EL (cell line): ENCODE measurements at places on chromosomes 1 and 21.

- no peak for DNase-seq
These were observed 3.9 kb upstream of the KRTAP10-6 start for GRCh38 chr21:44596068-44596725.

GRCh38 chr1:229691362-229691761 is 65.3 kb downstream of the URB2 start:
- no peak for DNase-seq

GRCh38 chr1:169109561-169110134 is 3.2 kb downstream of the ATP1B1 start:
- peak; percentile 85 for DNase-seq

- DNase-seq = peak; percentile 79
These were observed 53.8 kb downstream of the STUM start for GRCh38 chr1:226602186-226603021.

- DNase-seq = no peak
These were observed 31.6 kb downstream of the VWA5B1 start for GRCh38 chr1:20322081-20322824.

GRCh38 chr1:32773764-32774463 is 43.2 kb downstream of the YARS1 start:
- DNase-seq = no peak

DNA sequence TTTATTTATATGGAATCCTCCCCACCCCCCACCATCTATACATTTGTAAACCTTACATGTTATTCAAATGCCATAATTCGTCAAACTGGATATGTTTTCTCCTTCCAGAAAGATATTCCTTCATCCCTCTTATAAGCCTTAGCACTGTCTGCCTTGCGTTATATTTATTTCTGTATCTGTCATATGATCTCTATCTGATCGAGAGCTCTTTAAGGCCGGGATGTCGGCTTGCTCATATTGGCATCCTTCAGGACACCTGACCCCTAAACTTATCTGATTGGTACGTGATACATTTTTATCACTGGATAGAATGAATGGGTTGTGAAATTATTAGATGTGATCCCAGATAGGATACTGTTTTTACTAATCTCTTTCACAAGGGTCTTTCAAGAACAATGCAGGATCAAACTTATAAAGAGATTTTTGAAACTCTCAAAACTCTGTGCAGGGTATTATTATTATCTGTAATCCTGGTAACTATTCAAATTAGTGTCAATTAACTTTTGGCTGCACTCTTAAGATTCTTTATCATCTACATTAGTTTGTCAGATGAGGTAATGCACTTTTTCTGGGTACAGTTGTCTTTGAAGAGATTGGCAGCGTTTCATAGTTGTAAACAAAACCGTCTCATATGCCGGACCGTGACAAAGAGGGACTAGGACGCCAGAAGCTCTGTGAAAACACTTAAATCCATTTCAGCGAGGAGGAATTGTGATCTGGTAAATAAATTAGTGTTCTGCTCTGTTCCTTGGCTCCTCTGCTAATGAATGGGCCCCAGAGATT is 152.0 kb downstream of the KIF26B start:
- DNase-seq = no peak

GRCh38 chr1:53628286-53628955 is 110.5 kb downstream of the GLIS1 start:
- no peak for DNase-seq

GRCh38 chr1:102821707-102822106 is 286.6 kb downstream of the COL11A1 start:
- no peak for DNase-seq

GRCh38 chr1:64549464-64550239 is 79.7 kb downstream of the CACHD1 start:
- no peak for DNase-seq

GRCh38 chr1:63523738-63524137 is 413 bp downstream of the EFCAB7 start:
- peak; percentile 27 for DNase-seq

DNA sequence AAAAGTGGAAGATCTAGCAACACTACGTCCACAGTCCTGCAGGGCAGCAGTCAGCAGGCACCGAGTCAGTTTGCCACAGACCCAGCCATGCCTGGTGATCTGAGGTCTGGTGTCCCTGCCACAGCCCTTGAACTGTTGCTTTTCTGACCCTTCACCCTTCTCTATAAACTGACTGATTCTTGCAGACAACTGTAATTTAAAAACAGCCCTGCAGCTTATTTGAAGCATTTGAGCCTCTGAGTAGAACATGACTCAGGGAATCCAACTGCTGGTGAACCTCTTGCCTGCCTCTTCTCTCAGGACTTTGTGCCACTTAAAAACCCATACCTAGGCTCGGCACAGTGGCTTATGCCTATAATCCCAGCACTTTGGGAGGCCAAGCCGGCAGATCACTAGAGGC is 107.2 kb downstream of the EDEM3 start:
- DNase-seq = no peak

GRCh38 chr21:35178827-35179226 is 129.7 kb upstream of the RUNX1 start:
- peak; percentile 71 for DNase-seq

- DNase-seq = no peak
These were observed 21.7 kb upstream of the PEX10 start for GRCh38 chr1:2433936-2434655.

GRCh38 chr21:34203851-34204420 is 130.6 kb downstream of the MRPS6 start:
- no peak for DNase-seq

DNA sequence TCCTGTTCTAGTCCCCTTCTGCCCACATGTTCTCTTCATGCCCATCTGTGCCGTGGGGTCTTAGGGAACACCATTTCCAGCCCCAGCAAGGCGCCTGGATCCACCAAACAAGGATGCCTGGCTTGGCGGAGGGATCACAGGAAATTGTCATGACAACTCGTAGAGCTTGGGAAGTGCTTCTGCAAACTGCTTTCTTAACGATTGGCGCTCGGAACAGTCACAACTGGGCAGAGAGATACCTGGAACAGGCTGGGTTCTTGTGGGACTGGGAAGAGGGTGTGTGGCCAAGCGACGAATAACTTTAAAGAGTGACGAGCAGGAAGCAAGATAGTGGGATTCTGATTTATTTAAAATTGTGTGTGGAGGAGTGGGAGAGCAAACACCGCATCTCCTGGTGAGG is 329.8 kb downstream of the RPS6KC1 start:
- DNase-seq = no peak

DNA sequence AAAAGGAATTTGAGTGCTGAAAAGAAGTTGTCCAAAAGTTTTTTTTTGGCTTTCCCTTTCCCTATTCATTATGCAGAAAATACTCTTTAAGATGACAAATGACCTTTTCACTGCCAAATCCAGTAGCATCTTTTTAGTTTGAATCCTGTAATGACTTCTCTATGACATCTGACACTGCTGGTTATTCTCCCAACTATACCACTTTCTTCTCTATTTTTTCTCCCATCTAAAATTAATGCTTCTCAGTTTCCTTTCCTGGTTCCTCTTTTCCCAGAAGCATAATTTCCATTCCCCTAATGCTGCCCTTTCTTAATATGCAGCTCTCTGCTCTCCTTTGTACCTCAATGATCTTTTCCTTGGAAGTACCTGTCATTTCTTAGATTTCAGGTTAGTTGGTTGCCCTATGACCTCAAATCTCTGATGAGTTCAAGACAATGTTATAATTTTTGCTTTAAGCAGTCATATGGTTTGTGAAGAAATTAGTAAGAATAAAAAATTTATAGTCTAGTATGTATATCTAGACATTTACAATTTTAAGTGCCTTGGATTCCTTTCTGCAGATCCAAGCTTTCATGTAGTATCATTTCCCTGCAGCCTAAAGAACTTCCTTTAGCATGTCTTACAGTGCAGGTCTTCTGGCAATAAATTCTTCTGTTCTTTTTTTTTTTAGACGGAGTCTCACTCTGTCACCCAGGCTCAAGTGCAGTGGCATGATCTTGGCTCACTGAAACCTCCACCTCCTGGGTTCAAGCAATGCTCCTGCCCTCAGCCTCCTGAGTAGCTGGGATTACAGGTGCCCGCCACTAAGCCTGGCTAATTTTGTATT is 150.8 kb downstream of the CDC42BPA start:
- no peak for DNase-seq
